GF-D8 (cell line): ENCODE measurements at places on chromosomes 3 and 15.
A peak's percentile ranks its signal among the peaks of the same experiment; 100 is the strongest.

DNA sequence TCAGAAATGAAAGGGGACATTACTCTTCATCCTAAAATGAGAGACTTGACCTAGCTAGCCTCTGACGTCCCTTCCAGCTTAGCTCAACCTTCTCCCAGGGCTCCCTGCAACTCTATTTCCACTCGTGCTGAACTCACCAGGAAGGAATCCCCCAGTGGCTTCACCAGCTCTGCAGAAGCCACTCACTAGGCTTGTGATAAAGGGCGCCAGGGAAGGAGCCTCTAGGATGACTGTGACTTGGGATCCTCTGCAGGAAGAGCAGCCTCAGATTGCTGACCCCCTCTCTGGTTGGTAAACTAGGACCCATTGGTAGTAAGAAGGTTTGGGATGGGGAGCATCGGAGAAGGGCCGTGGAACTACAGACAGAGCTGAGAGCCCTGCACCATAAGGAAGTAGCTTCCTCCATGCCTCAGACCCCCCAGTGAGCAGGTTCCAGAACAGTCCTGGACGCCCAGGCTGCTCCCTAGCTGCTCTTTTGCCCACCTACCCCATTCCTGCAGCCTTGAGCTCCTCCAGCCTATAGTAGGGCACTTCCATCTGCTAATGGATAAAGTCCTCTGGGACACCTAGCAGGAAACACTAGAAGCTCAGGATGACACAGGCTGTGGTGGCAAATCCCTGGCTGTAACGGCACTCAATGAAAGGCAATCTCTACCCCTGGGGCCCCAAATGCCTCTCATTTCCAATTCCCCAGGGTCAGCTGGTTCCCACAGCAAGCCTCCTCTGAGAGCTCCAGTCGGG is 26.0 kb downstream of the PLA2G4F start:
- DNase-seq: no peak

GRCh38 chr3:115706311-115706829 is 83.1 kb downstream of the GAP43 start:
- DNase-seq: no peak

GRCh38 chr3:179324270-179324754 is 1.5 kb downstream of the ZNF639 start:
- no peak for DNase-seq

GRCh38 chr3:105835606-105836005 is 33.2 kb downstream of the CBLB start:
- no peak for DNase-seq

DNA sequence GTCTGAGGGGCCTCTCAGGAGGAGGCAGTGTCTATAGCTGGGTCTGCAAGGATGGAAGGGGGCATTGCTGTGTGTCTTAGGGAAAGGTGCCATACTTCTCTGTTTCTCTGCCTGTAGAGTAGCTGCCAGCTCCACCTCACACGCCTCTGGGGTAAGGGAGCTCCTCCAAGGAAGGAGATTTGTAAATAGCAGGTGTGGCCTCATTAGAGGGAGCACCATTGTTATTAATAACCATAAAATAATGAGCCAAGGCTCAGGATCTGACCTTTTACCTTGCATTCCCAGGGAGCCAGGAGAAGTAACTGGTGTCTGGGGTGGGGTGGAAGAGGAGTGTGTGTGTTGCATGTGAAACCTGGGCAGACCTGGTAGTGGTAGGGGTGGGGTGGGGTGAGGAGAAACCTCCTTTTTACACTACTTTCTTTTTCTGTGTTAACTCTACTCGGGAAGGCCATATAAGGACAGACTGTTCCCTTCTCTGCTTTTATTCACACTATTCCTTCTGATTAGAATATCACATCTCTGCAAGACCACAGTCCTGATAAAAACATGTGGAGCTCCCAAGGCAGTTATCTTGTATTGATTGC is 2.2 kb upstream of the C15orf39 start:
- DNase-seq: no peak

DNA sequence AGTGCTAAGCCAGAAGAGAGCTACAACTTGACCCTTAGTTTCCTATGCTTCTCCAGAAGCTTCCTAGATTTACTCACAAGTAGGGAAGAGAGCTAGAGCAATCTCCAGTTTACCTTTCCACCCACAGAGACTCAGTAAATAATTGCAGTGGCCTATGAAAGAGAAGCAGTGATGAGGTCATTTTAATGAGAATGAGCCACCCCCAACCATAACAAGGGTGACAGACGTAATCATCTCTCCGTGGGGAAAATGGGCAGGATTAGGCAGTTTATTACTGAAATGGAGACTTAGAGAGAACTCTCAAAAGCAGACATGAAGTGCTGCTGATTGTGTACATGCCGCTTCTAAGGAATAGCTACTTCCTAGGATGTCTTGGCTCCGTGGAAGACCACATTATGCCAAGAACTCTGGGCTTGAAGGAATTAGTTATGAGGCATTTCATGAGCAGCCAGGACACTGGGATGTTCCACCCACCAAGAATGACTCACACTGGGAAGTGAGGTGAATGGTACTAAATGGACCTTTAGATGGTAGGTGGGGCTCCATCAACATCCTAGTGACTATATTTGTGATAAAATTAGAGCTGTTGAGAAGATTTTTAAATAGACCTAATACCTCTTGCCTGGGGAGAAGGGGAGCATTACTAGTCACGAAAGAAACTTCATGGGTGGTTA is 160.9 kb downstream of the EDEM1 start:
- no peak for DNase-seq

- DNase-seq: no peak
Observed at GRCh38 chr3:160763073-160763472, 7.0 kb downstream of the PPM1L start.

- no peak for DNase-seq
Observed at GRCh38 chr15:70141376-70142071, 43.8 kb upstream of the TLE3 start.

- no peak for DNase-seq
Observed at GRCh38 chr3:61940236-61940635, 378.9 kb downstream of the PTPRG start.

- DNase-seq: no peak
Observed at GRCh38 chr15:70767667-70768066, 4.3 kb upstream of the UACA start.

DNA sequence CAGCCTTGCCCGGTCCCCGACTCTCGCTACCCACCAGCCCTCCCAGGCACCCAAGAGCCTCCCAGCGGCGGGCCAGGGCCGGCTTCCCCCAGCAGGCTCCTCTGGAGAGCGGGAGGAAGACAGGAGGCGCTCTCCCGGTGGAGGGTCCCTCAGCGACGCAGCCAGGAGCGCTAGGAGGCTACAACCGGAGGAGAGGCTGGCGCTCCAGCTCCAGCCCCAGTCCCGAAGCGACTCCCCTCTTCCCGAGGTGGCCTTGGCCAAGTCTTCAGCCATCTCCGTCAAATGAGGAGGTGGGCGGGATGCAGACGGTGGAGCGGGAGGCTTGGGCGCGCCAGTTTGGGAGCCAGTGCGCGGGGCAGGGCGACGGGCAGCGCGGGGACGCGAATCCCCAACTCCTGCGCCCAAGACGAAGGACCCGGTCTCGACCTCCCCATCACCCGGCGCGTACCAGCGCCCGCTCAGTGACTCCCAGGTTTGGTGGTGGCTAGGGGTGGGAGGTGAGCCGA is 722 bp downstream of the CHRNA3 start:
- DNase-seq: no peak

DNA sequence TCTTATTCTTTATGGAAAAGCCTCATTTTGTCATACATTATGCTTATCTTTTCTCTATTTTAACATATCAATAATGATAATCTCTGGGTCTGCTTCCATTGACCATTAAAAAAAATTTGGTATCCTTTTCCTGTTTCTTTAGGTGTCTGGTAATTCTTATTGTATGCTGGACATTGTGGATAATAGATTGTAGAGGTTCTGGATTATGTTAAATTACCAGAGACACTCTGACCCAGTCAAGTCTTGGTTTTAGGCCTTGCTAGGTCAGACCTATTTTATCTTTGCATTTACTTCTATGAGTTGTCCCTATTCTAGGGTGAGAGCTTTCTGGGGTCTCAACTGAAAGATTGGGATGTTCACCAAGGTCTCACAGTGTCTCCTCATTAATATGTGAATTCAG is 9.3 kb downstream of the MOBP start:
- no peak for DNase-seq

- DNase-seq: no peak
Observed at GRCh38 chr3:57972531-57973111, 35.6 kb upstream of the FLNB start.

- DNase-seq: no peak
Observed at GRCh38 chr15:62940755-62941361, 101.7 kb upstream of the TPM1 start.

GRCh38 chr15:73812806-73813465 is 59.8 kb upstream of the INSYN1 start:
- DNase-seq: no peak

DNA sequence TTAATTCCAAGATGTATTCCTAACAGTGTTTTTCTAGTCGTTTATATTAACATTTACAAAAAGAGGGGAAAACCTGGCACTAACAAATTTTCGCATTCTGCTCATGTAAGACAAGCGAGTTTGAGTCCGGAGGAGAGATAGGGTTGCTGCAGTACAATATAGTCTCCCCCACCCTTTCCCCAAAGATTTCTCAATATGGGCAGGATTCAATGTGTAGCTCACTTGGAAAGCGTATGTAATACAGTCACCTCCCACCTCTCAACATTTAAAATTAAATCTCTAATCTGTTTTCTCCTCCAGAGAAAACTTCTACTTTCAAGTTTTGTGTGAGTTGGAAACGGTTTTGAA is 57.9 kb downstream of the CMSS1 start:
- DNase-seq: peak; percentile 36

GRCh38 chr3:66428733-66429132 is 72.1 kb downstream of the LRIG1 start:
- no peak for DNase-seq

GRCh38 chr3:155131104-155131503 is 51.0 kb downstream of the MME start:
- no peak for DNase-seq

- no peak for DNase-seq
Observed at GRCh38 chr3:183378951-183379350, 49.5 kb downstream of the MCF2L2 start.

- DNase-seq: no peak
Observed at GRCh38 chr3:124837730-124838186, 49.4 kb downstream of the ITGB5 start.

GRCh38 chr3:114827495-114827894 is 319.6 kb downstream of the ZBTB20 start:
- DNase-seq: peak; percentile 32

DNA sequence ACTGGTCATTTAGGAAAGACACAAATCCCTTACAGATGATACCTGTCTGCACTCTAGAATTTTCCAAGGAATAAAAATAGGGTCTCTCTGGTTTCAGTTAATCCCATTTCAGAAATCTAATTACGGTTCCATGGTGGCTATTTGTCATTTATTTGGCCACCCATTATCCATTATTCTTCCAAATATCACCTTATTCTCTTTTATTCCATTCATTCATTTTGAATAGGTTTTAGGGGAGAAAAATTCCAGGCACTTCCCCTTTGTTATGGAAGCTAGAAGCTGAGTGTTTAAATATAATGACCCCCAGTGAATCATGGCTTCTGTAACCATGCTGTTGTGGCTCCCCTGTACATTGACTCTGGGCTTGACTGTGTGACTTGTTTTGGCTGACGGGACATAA is 420.8 kb upstream of the DPH6 start:
- no peak for DNase-seq

- no peak for DNase-seq
Observed at GRCh38 chr15:92324101-92324963, 69.3 kb upstream of the ST8SIA2 start.

GRCh38 chr15:46930426-46930825 is 786.9 kb upstream of the SEMA6D start:
- DNase-seq: no peak

GRCh38 chr15:93028111-93028631 is 60.8 kb downstream of the RGMA start:
- DNase-seq: no peak

DNA sequence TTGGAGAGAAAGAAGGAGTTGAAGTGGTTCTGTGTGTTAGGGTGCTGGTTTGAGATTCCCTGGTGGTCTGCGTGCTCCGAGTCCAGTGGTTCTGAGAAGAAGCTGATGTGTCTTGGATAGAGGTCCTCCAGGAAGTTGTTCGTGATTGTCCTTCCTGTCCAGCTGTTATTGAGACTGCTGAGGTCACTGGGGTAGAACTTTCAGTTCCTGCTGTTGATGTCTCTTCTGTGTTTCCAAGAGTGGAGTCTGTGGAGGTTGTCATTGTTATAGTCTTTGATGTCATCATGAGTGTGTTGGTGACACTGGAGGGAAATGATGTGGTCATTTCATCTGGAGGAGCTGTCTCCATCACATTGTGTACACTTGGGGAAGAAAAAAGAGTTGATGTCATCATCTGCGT is 20.8 kb downstream of the MUC4 start:
- DNase-seq: no peak

GRCh38 chr3:40528426-40528825 is 3.7 kb downstream of the ZNF621 start:
- no peak for DNase-seq

GRCh38 chr15:52255008-52255407 is 40.6 kb downstream of the MYO5C start:
- DNase-seq: no peak

DNA sequence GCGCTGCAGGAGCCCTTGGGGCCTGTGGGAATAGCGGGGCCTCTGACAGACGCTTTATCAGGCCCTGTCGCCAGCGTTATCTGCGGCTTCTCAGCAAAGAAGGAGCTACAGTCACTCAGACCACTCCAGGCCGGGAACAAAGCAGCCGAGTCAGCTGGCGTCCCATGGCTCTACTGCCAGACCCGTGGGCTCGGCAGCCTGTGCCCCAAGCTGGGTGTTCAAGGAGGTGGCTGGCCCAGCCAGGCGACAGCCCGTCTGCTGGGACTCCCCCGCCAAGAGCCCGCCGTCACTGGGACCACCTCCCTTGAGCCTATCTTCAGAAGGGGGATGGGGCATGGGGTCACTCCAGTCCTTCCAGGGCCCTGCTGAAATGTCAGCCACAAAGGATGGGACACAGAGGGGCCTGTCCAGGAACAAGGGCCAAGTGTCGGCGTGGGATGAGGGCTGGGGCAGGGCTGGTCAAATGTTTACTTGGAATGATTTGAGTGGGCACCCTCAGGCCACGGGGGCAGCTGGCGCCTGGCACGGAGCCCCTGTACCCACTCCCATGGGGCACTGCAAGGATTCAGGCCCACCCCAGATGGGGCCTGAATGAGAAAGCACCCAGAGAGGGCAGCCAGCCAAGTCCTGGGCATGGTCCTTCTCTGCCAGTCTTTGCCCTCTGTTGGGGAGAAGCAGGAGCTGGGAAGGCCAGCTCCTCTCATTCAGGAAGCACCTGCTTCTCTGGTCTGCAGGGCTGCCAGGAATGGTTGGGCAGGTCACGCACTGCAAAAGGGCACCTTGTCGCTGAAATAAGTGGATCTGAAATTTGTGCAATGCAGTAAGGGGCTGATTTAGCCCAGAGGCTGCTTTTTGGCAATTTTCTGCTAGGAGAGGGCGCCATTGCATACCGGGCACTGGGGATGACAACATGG is 148.3 kb downstream of the SMAD6 start:
- no peak for DNase-seq

DNA sequence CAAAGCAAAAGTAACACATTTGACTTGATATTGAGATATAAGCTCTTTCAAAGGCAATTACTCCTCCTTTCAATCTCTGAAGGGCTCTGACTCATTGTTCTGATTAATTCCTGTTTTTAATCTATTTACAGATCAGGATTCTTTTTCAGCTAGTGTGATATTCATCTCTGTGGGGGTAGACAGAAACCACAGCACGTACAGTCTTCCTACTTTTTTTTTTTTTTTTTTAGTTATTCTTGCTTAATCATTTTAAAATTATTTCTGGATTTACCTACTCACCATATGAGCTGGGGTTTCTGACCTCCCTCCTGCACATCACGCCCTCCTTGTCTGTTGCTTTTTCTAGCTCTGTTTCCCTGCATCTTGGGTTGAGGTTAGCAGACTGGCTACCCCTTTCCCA is 1.4 kb downstream of the CNTN3 start:
- no peak for DNase-seq
